ENCODE measurements at places on chromosomes 3 and 15.

GRCh38 chr3:184945886-184946625 is 134.1 kb downstream of the VPS8 start:
- DNase-seq, result no peak

DNA sequence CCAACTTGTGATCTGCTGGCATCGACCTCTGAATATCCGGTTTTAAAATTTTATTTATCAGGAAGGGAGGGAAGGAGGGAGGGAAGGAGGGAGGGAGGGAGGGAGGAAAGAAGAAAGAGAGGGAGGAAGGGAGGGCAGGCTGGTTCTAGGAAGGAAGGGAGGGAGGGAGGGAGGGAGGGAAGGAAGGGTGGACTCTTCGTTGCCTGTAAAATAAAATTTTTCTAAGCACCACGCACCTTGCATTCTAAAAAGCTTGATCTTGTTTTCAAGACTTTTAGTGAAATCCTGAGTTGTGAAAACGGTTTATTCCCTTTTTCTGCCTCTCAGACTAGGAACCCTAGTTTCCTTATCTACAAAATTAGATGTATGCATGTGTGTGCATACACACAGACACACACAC is 101.7 kb upstream of the RAP2B start:
- no peak for DNase-seq

GRCh38 chr3:146542179-146542578 is 2.2 kb downstream of the PLSCR1 start:
- DNase-seq, result peak; percentile 85

DNA sequence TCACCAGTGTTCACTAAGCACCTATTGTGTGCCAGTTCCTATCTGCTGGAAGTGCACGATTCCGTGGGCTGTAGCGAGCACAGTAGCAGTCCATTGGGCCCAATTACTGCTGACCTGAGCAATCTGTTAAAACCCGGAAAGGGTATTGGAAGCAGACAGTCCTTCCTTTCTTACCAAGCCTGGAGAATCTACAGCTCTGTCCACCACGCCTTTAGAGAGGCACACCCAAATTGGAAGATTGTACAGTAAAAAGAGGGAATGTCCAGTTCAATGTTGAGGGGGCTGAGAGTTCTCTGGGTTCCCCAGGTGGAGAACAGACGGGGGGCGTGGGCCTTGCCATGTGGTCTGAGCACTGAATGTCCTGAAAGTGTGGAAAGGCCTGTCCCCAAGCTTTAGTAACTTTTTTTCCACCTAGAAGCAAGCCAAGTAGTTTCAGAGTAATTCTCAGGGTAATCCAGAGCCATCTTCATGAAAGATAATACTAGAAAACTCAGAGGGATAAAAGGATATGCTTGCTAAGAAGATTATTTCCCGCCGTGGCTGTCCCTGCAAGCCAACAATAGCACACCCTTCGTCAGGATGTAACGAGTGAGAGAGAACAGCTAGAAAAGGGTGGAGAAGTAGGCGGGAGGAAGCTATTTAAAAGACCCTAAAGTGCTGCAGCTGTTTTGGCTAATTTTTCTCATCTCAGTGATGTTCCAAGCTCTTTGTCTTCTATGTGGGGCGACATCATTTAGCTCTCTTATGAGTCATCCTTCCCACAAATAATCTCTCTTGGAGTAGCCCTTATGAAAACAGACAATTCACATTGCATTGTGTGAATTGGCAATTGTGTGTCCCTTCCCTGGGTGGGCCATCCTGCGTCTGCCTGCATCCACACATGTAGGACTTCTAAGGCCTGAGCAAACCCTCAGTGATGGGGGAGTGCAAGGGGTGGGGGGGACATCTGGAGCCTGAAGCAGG is 181.0 kb downstream of the ATG7 start:
- peak; percentile 65 for DNase-seq

GRCh38 chr3:160185751-160186150 is 39.5 kb upstream of the C3orf80 start:
- DNase-seq, result no peak

DNA sequence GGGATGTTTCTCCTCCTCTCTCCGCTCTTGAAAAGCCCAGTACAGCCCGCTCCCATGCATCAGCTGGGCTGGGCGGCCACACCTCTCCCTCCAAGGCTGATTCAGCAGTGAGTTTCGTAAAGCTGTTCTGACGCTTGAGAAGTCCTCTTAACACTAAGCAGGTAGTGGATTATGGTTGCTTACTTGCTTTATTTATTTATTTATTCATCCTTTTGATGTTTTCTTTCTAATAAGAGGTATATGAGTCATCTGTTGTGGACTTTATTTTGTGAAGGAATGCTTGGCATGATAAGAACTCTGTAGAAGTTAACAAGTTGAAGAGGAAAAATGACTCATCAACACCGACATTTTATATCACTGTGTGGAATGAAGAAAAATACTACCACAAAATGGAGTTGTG is 285.0 kb downstream of the SQOR start:
- DNase-seq, result peak; percentile 95

GRCh38 chr15:95726891-95727290 is 603.6 kb upstream of the NR2F2 start:
- no peak for DNase-seq

DNA sequence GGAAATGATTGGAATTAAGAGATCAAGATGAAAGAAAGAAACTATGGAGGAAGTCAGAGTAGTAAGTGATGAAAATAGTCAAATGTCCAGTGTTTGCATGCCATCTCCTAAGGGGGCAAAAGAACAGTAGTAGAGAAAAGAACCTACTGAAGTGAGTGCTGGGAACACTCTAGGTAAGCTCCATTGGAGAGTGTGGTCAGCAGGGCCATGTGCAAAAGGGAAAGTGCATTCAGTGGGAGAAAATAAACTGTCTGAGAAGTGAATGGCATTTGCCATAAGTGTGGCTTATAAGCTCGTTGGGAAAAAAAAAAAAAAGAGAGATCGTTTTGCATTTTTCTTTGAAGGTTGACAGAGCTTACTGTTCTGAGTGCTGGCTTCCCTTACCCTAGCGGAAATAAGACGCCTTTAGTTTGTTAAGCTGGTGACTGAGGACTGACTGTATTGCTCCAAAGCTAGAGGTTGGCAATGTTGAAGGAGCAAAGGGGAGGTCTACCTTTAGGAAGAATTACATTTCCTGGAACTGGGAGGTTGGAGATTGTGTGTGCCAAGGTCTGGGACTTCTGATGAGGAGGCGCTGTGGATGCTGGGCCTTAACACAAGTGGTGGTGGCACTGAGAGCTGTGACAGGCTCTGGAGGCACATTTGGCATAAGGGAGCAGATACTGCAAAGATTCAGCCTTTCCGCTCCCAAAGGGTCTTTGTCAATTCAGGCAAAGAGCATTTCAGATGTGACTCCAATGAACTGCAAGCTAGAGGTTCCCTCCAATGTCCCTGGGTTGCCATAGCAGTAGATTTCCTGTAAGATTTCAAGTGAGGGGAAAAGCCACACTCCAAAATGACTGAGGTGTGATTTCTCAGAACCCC is 287.8 kb upstream of the SATB1 start:
- no peak for DNase-seq

DNA sequence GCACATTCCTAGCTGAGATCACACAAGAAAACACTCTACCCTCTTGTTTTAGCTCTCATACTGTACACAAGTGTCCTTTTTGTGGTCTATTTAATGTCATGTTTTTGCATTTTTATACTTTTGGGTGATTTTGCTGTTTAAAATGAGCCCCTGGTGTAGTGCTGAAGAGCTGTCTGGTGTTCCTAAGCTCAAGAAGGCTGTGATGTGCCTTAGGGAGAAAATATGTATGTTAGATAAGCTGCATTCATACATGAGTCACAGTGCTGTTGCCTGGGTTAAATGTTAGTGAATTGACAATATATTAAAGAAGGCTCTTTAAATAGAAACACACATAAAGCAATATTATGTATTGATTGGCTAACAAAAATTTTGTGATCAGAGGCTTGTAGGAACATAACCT is 387.4 kb upstream of the C2CD4B start:
- peak; percentile 17 for DNase-seq

DNA sequence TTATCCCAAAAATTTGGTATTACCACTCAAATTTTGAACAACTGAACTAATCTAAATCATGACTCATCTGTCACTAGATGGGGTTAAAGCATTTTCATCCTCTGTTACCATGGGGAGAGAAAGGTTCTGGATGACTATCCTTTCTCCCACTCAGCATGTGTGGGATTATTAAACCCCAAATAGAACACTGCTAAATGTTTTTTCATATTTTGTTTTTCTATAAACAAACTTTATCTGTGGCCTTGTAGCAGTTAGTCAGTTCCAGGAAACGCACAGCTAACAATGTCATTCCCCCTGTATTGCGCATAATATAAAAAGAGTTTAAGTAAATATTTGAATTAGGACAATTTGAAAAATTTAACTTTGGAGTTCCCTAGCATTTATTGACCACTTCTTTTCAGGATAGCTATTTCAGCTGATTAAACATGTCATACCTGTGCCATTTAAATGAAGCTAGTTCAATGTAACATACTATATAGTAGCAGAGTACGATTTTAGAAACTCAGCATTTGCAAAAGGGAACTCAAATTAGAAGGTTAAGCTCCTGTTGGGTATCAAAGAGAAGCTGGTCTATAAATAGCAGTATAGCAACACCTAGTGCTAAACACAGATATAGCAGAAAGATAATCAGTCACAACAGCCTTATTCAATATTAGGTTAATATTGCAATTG is 9.2 kb upstream of the TMEM212 start:
- peak; percentile 85 for DNase-seq

GRCh38 chr15:57218826-57219576 is 157.3 kb upstream of the CGNL1 start:
- DNase-seq, result peak; percentile 76

DNA sequence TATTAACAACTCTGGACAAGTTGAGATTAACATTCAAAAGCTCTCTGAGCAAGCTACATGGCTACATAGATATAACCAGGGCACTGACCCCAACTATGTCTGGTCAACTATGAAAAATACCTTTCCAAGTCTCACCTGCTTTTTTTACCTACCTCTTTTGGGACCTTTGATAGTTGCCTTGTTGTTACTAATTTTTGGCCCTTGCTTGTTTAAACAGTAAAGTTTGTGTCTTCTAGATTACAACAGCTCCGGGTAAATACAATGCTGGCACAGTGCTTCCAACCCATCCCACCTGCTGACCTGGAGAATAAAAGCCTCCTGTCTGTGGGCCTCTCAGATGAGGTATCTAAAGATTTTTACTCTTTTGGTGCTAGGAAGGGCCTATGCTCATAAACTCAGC is 1036.6 kb downstream of the NAALADL2 start:
- DNase-seq, result no peak

DNA sequence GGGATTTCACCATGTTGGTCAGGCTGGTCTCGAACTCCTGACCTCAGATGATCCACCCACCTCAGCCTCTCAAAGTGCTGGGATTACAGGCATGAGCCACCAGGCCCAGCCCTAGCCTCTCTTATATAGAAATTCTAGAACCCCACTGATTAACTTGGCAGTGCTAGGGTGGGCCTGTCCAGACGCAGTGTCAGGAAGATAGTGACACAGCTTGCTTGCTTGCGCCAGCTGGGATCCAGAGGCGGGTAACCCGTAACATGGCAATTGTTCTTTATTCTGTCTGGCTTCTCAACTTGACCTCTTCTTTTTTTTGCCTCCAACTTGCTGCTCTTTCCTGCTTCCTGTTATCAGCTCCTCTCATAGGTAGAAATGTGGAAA is 16.2 kb downstream of the CEP19 start:
- no peak for DNase-seq

DNA sequence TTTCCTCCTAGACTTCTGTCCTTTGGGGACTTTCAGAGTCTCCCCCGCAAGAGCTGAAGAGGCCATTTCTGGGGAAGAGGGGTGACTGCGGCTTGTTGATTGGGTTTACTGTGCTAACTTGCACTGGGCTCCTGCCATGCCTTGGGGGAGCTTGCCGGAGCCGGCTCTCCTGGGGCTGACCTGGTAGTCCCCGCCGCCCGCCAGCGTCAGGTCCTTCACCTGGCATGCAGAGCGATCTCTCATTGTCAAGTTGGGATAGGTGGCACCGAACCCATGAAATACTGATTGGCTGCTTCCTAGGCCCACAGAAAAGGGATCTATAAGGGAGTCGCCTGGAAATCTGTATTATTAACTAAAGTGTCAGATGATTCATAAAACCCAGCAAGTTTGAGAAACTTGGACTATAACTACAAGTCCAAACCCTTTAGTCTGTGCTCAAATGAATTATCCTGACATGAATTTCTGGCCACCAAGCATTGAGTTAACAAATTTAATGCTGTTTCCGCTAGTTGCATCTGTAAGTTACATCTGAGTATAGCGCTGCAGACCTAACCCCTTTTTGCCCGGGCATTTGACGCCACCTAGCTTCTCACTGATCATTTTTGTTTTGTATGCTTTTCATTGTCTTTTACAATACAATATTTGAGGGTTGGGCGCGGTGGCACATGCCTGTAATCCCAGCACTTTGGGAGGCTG is 607 bp upstream of the IMP3 start:
- DNase-seq, result peak; percentile 55

GRCh38 chr15:91136386-91136923 is 36.4 kb downstream of the SV2B start:
- no peak for DNase-seq

DNA sequence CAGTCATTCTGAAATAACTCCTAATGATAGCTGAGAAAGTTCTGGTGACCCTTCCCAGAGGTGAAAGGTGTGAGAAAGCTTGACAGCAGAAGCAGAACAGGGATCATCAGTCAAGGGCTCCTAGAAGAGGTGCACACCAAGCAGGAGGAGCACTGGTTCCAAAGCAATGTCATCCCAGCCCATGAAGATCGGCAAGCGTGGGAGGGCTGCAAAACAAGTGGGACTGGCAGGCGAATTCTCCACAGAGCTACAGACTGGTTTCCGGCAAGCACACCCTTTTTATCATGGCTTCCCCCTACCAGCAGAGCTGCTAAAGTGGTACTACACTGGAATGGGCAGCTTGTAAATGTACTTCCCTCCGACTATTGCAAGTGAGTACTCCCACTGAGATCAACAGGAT is 62.3 kb upstream of the MYO5C start:
- no peak for DNase-seq

GRCh38 chr15:50365971-50366370 is 11.0 kb upstream of the GABPB1 start:
- DNase-seq, result no peak

GRCh38 chr15:63461230-63461985 is 43.0 kb upstream of the USP3 start:
- no peak for DNase-seq

GRCh38 chr3:71521940-71522876 is 61.3 kb downstream of the FOXP1 start:
- DNase-seq, result no peak

GRCh38 chr3:112374333-112374734 is 41.4 kb downstream of the CD200 start:
- DNase-seq, result peak; percentile 65

- no peak for DNase-seq
Measured at GRCh38 chr3:9135930-9136525, 113.4 kb downstream of the SRGAP3 start.

- peak; percentile 7 for DNase-seq
Measured at GRCh38 chr3:197268294-197268693, 30.1 kb downstream of the DLG1 start.

DNA sequence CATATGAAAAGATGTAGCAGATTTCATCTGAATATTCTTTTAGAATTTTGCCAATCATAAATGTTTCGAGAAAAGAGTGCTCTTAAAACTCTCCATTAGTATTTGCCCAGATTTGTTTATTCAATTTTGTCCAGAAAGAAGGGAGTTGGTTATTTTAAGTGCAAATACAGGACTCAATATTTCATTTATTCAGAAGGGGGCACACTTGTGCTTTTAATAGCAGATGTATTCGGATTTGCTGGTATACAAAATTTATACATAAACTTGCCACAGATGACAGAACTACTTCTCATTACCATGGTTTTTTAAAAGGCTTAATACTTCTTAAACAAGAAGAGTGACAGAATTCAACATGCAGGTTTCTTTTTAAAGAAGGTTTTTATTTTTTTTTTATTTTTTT is 69.8 kb upstream of the GRM7 start:
- DNase-seq, result no peak

- DNase-seq, result no peak
Measured at GRCh38 chr3:152304160-152304559, 35.4 kb downstream of the MBNL1 start.
